ENCODE measurements at places on chromosomes 4 and X.

DNA sequence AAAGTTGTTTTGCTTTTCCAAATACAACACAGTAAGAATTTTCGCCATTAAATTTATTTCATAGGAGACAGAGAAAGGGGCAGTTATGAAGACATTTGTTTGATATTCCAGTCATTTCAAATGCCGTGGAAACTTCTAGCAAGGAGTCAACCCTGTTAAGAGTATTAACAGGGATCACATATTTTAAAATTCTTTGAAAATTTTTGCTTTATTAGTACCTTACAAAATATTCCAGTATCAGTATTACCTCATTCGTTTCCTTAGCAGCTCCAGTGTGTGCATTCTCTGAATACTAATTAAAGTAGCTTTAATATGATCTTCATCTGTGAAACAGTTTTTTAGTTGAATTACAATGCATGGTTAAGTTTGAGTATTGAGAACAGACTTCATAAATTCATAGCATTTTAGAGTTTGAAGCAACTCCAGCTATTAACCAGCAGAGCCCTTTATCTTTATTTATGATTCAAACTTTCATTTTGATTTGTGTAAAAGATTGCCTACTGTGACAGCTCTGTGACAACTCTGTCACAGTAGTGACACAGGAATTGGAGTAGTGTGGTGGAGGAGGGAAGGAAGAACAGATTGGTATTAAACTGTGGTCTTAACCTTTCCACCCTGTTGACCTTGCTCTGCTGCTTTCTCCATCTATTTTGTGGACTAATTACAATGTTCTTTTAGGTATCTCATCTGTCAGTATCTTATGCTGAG lies 86.3 kb downstream of the PDLIM5 start:
- DNase-seq = no peak

DNA sequence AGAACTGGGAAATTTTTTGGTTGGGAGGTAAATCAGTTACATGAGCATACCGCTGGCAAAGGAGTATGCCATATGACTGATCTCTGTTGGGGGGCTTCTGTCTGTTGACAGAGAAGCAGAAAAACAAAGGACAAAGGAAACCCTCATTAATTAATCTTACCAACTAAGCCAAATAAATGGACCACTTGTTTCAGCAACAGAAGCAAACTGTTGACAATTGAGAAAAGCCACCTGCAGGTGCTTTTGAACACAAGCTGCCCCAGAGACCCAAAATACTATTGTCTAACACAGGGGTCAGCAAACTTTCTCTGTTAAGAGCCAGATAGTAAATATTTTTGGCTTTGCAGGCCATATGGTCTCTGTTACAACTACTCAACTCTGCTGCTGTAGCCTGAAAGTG lies 7.0 kb upstream of the FRYL start:
- no peak for DNase-seq

DNA sequence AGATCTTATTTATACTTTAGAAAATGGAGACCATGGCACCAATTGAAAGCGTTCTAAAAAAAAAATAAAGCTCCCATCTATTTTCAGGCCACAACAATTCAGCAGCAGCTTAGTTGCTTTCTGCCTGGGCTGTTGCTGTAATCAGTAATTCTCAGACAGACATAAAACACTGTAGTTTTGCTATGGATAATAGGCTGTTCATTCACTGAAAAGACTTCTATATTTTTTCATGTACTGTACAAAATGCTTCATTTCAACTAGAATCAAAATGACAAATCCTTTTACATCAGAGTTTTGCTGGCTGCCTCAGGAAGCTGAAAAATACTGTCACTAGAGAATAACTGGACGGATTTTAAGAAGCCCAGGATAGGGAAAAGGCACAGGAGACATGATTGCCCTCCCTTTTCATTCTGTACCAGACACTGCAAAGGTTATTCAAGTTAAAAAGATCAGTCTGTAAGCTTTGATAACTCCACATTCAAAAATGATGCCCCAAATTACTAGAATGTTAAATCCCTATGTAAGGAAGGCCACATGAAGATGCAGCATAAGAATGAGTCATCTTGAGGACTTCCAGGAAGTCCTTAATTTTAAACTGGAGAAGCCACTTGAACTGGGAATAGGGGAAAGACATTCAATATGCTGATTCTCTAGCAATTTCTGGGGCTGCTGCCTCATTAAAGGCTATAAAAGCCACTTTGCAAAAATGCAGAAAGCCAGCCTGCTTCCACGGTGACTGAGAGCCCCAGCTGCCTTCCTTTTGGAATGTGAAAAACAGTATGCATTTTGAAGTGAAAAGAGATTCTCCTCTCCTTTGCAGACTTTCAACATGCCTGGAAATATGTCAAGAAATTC lies 403.2 kb upstream of the RASGEF1B start:
- no peak for DNase-seq

GRCh38 chr4:174157106-174157607 lies 126.3 kb downstream of the FBXO8 start:
- no peak for DNase-seq

GRCh38 chr4:79292008-79292407 lies 33.9 kb downstream of the NAA11 start:
- no peak for DNase-seq

- peak; percentile 4 for DNase-seq
Observed at GRCh38 chr4:146243141-146243882, 29.0 kb downstream of the REELD1 start.

GRCh38 chr4:147942729-147943128 lies 210.8 kb downstream of the ARHGAP10 start:
- no peak for DNase-seq

DNA sequence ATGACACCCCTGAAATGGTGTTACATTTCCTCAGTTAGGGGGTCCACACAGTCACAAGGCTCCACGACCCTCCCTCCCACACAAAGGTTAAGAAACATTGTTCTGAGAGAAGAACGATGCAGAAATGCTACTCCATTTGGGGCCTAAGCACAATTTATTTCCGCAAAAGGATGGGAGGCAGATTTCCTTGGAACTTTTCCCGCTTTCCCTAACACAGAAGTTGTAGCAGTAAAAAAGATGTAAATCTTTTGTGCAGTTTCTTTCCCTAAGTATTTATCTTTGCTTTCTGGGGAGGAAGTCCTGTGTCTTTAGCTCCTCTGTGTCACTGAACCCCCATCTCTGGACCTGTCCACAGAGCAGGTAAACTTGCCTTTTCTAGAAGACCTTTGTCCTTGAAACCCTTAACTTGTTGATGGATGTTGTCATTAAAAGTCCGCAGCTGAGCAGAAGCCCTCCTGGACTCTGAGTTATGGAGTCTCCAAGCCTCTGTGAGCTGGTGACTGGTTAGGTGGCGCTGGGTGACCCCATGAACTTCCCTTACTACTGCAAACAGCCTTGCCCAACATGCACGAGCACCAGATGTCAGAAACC lies 67.2 kb upstream of the SHISA3 start:
- DNase-seq = no peak

- DNase-seq = no peak
Observed at GRCh38 chr4:123930996-123931395, 534.4 kb downstream of the SPRY1 start.

Measured in activated T-helper 1 cell treated with Interleukin-2 at 50 U/mL for 16 hours (primary cell).